ENCODE measurements at places on chromosomes 7 and 10. TPM values are rescaled to one million over a fixed set of nuclear protein-coding genes. Genes with fewer than 3 reads are reported as not detected.
A peak's percentile ranks its signal among the peaks of the same experiment; 100 is the strongest.

DNA sequence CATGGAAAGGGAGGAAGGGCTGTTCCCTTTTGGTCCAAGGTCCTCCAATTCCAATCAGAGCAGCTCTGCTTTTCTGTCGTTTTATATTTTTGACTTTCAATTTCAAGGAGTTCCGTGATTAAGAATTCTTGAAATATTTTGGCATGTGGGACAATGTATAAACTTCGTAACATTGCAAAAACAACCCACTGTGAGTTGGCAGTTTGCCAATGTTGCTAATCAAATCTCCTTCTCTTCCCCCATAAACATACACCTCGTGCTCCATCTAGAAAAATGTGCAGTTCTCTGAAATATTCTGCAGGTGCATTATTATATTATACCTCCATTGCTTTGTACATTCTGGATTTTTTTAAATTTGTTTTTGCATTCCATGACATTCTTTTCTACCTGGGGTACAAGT is 49.8 kb downstream of the POU6F2 start:
- no peak for DNase-seq

DNA sequence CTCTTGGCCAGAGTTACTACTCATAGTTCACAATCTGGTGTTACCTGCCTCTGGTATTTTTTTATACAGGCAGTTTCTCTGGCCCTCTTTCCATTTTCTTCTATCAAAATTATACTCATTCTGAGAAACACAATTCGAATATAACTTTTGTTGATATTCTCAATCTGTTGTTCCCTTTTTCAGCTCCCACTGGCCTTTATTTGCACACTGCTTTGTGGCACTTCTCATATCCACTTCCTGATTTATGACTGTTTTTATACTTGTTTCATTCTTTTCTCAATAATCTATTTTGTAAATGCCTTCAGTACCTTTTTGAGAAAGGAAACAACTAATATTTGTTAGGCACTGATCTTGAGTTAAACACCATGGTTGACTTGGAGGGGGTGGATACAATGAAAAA is 93.8 kb upstream of the HDAC9 start:
- DNase-seq = no peak

DNA sequence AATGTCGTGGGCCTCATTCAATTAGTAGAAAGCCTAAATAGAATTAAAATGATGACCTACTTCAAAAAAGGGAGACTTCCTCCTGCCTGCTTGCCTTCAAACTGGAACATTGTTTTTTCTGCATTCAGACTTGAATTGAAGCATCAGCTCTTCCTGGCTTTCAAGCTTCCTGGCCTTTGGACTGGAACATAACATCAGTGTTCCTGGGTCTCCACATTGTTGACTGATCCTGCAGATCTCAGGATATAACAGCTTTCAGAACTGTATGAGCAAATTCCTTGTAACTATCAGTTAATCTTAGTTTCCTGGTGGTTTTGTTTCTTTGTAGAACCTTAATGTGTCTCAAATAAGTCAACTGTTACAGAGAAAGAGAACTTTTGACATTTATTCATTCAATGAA is 18.6 kb downstream of the MAGI2 start:
- DNase-seq = no peak

- DNase-seq = no peak
Observed at GRCh38 chr7:123948136-123948535, 23.1 kb downstream of the SPAM1 start.

DNA sequence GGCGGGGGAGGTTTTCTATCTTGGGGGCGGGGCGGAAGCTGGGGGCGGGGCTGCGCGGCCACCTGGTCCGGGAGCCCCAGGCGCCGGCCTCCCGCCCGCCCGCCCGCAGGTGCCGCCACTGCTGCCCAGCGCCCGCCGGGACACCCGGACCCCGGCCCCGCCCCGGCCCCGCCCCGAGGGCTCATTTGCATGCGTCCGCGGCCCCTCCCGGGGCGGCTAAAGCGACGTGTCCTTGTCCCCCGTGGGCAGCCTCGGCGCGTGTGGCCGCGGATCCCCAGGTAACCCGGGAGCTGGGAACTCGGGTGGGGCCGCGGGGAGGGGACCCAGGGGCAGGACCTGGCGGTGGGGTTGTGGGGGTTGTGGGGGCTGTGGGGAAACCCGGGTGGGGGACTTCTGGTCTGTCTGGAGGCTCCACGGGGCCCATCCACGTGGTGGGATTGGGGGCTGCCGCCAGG is at the start of gene BHLHA15:
TSS of gene BHLHA15 (plus strand) at position 219 of the 455 bp plus-strand sequence. CDS start 871 bp downstream, outside the sequence.
- peak; percentile 73 for DNase-seq

PDCD11 gene
- 21.6 TPM for total RNA-seq

DNA sequence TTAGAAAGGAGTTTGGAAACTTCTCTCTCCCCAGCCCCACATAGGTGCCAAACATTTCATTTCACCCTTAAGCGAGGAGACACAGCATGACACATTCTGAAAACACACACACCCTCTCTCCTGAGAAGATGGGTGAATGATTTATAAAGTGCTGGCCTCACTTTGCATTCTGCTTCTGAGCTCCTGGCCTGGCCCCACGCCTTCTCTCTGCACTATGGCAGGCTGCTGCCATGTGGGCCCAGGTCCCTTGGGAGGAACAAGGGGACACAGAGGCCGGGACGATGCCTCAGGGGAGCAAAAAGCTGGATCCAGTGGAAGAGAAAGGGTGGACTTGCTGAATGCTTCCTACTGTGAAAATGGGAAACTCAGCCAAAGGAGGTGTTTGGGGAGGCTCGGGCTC is 56.0 kb downstream of the CPXM2 start:
- no peak for DNase-seq

LBX1 gene
- total RNA-seq = not detected

RBP4 gene
- 17.4 TPM for total RNA-seq

HABP2 gene
- 0.77 TPM for total RNA-seq

DNA sequence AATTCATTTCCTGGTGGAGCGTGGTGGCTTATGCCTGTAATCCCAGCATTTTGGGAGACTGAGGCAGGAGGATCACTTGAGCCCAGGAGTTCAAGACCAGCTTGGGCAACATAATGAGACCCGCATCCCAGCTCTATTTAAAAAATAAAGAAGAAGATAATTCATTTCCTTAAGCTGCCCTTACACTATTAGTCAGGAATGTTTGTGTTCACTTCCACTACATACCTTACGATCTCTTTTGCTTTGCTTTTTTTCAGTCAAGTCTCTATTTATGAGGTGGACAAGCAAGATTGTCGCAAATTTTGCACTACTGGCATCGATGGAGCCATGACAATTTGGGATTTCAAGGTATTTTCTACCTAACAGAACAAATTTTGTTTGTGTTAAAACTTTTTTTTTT is 11.2 kb upstream of the ARPC1B start:
- no peak for DNase-seq

DNA sequence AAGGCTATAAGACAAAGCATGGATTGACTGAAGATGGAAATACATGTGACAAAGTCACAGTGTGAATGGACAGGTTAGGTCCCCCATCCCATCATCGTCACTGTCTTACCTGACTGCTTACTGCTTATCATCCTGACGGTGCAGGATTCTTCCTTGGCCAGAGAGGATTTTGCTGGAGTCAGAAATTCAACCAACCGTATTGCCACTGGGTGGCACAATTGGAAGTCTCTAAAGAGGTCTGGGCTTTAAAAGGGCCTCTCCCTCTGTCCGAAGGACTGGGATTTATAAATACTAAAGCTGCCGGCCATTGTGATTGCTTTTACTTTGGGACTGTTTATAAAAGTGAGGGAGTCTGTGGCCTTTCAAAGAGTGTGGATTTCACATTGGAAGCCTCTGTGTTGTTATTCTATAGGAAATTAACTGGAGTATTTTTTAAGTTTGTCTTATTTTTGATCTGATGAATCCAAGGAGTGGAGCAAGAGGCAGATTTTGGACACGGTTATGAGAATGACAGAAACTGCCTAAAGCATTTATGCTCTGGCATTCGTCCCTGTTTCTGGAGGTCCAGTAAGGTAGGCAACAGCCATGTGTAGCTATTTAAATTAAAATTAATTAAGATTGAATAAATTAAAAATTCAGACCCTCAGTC is 113.3 kb upstream of the CREB5 start:
- DNase-seq = no peak

DNA sequence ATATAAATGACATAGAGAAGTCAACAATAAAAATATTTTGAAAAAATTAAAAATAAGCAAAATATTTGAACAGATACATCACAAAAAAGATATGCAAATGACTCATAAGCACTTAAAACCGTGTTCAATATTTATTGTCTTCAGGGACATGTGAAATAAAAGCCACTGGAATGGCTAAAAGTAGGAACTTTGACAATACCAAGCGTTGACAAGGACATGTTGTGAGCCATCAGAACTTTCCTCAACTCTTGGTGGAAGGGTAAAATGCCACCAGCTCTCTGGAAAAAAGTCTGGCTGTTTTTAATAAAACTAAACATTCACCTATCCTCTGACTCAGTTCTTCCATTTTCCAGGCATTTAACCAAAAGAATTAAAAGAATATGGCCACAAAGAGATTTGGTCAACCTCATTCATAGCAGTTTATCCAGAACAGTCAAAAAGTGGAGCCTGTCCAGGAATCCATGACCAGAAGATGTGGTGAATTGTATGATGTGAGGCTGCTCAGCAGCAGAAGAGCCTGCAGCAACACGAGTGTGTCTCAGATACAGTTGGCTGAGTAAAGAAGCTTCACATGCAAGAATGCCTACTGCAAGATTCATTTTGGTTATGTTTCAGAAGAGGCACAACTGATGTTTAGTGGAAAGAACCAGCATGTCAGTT is 7.1 kb upstream of the KLF6 start:
- DNase-seq = no peak

DGKI gene
- 0.09 TPM for total RNA-seq

DNA sequence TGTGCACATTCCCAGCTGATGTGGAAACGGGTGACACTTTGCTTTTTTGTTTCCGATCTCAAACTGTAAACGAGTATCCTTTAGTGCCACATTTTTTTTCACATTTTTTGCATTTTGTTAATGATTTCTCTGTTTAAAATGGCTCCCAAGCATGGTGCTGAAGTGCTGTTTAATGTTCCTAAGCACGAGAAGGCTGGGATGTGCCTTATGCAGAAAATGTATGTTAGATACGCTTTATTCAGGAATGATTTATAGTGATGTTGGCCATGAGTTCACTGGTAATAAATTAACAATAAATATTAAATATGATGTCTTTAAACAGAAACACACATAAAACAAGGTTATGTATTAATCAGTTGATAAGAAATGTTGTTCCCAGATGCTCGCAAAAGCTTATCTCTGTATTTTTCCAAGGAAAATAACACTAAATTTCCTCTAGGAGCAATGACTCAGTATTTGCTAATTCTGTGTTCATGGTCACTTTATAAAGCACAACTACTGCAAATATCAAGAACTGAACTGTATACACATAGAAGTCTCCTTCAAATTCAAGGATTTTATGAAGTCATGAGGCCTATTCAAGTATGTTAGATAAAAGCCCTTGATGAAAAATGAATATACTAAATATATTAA is 305.9 kb upstream of the SMIM30 start:
- DNase-seq = no peak

- no peak for DNase-seq
Observed at GRCh38 chr10:87916515-87916914, 53.1 kb downstream of the PTEN start.

DNA sequence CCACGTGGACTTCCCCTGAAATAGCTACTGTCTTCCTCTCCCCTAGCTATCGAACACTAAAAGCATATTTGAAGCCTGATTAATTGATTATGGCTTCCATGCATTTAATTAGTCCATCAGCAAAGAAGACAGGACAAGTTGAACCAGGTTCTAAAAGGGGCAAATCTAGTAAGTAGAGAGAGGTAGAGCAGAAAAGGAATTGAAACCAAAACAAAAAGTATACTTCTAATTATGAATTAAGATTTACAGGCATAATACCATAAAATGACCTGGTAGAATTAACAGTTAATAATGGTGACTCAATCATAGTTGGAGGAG is 393 bp upstream of the DNAJC1 start:
- no peak for DNase-seq

UTF1 gene
- not detected for total RNA-seq

- no peak for DNase-seq
Observed at GRCh38 chr10:98242823-98243222, 25.2 kb downstream of the LOXL4 start.

GRCh38 chr7:22438994-22439393 is 61.0 kb downstream of the STEAP1B start:
- DNase-seq = no peak

NPC1L1 gene
- 0.21 TPM for total RNA-seq

DNA sequence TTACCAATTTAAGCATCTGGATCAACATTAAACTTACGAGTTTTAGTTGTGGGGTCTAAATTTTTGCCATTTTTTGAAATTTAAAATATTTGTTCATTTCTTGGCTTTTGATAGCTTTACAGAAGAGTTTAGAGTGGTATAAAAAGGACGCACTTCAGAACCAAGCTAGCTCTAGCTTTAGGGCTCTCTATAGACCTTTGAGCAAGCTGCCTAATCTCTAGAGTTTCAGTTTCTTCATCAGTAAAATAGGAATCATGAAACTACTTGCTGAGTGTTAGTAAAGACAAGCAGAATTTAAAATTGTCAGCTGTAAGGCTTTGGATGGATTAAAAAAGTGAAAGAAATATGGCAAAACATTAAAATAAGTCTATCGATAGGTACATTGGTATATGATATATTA is 266.5 kb downstream of the IPMK start:
- no peak for DNase-seq

GRCh38 chr10:111072232-111072631 is 4.6 kb upstream of the ADRA2A start:
- DNase-seq = no peak

All from lower lobe of right lung (tissue), 2 donors.